Bronchial epithelial cell (primary cell): ENCODE measurements at places on chromosomes 2 and 18.

DNA sequence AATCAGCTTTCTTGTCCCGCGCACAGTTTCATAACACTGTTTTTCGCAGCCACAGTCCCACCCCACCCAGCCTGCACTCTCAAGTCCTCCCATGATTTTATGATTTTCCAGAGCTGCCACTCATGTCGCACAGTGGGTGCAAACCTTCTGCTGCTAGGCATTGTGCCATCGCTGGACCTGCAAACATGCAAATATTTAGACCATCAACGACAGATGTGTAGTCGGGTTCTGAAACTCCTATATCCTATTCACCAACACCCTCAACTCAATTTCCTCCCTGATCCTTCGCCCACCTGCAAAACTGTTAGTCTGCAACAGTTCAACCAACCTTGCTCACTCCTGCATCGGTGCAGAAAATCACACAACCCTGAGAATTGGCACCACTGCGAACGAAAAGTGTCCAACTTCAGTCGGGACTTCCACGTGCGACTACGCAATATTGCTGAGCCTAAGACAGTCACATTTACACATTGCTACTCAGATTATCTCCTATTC is 871 bp upstream of the ALS2 start:
- DNase-seq, result no peak

- DNase-seq, result no peak
These were observed 31.1 kb downstream of the SLC40A1 start for GRCh38 chr2:189549449-189549832.

GRCh38 chr2:84443477-84443876 is 15.6 kb downstream of the SUCLG1 start:
- DNase-seq, result no peak

- no peak for DNase-seq
These were observed 95.1 kb upstream of the CCBE1 start for GRCh38 chr18:59792353-59792752.
